ENCODE measurements at places on chromosomes 12 and 14.

DNA sequence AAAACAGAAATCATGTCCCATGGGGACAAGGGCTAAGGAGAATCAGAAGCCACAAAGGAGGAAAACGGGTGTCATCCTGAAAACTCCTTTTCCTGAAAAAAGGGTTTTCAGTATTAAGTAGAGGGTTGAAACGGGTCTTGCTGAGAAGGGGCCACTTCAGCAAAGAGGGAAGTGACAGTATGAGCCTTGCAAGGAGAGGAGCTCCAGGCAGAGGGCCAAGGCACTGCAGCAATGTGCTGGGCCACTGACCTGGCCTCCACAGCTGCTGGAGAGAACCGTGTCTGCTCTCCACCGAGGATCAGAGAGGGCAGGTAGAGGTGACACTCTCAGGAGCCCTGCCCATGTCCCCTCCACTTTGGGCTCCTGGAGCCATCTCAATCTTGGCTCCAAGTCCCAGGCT, 103.3 kb downstream of the NCOR2 start:
- DNase-seq = no peak

- peak; percentile 63 for DNase-seq
Observed at GRCh38 chr14:34713681-34714319, 593 bp downstream of the CFL2 start.

DNA sequence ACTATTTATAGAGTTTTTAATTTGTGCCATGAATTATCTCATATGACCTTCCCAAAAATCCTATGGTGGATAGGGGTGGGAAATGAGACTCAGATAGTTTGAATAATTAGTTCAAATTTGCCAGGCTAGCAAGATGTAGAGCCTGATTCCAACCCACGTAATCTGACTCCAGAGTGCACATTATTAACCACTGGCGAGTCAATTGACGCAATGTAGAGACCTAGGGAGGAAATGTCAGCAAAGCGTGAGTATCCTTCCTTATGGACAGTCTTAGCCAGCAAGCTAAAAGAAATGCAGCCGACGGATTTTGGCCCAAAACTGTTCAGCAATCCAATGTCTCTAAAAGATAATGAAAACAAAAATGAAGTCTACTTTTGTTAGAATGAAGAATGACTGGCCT, 193.3 kb upstream of the KRR1 start:
- DNase-seq = no peak

DNA sequence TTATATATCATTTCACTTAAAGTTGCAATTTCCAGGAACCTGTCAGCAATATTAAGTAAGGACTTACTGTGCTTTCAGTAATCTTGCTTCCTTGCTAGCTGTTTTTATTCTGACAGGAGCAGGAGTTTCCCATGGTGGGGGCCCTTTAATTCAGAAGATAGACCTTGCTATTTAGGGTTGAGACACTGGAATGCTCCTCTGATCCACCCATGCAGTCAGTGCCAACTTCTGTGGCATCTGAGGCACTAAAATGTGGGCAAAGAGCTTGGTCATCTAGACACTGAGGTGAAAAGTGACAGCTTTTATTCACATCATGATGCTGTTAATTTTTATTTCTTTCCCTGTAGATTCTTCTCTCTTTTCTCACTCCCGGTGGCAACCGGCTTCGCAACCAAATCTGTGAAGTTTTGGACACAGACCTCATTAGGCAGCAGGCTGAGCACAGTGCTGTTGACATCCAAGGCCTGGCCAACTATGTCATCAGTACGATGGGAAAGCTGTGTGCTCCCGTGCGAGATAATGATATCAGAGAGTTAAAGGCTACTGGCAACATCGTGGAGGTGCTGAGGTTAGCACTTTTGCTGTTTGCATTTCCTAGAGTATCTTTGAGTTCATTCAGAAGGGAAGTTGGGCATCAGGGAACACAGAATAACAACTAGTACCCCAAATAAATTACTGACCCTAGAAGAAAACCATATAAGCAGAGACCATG, 18.8 kb downstream of the TCP11L2 start:
- no peak for DNase-seq

GRCh38 chr12:109951136-109951535, 45.0 kb downstream of the GIT2 start:
- DNase-seq = no peak

- no peak for DNase-seq
Observed at GRCh38 chr14:53912021-53912420, 44.6 kb downstream of the BMP4 start.
